Femur (tissue), 1 donor: ENCODE measurements at places on chromosomes 2 and 18.
A peak's percentile ranks its signal among the peaks of the same experiment; 100 is the strongest.

DNA sequence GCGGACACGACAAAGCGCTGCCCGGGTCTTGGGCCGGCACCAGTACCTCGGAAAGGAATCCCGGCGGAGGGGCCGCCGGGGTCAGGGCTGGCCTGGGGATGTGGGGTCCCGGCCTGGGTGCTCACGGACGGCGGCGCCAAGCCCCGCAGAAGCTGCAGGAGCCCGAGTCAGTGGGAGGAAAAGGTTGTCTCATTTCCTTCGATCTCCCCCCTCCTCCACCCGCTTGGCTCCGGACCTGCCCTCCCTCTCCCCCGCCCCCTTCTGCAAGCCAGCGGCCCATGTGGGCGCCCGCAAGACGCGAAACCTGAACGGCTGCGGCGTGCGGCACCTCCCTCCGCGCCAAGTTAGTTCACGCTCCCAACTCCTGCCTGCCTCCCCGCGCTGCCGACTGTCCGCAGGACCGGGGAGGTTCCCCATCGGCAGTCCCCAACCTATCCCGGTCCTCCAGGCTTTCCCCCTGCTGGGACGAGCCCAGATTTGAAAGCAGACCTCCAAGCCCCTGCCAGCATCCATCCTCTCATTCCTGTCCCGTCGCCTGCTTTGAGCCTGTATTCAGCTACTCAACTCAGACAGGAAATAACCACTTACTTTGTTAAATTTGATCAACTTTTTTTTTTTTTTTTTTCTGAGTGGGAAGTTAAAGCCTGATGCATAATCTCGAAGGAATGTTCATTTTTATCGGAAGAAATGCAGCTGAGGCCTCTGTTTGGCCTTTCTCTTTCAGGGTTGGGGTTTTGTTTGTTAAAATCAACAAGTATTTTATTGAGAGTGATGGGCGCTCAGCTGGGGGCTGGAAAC is at the start of gene EVA1A:
TSS of gene EVA1A (minus strand) at position 172 of the 798 bp plus-strand sequence. CDS start 42,799 bp downstream, outside the sequence.
- DNase-seq, result peak; percentile 83

DNA sequence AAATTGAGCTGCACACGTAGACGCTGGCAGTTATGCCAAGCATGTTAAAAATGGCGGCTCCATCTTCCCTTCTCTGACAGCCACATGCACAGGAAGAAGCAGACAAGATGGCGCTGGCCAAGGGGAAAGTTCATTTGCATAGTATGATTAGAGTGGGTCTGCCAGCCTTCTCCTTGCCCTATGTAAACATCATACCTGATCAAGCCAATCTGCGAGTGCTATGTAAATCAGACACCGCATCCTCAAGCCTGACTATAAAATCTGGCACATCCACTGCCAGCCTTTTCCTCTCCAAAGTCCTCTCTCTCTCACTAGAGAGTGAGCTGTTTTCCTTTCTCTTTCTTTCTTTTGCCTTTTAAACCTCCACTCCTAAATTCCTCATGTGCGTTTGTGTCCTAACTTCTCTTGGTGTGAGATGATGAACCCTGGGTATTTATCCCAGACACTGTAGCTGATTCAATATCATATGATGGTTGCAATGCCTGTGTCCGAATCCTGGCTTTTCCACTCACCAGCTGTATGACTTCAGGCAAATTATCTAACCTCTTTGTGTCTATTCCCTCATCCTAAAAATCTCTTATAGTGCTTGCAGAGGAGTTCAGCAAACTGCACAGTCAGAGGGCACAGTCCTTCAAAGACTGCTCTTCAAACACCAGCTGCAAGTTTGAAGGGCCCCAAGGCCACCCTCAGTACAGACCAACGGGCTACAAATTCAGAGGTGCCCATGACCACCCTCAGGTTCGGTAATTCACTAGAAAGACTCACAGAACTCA is 39.3 kb upstream of the ITSN2 start:
- DNase-seq, result no peak

- DNase-seq, result no peak
Observed at GRCh38 chr2:232406556-232407310, at the start of gene ALPG. Gene ALPG, plus strand, starts transcription at chr2:232406844. Its CDS starts 51 bp downstream, at chr2:232406895.

- no peak for DNase-seq
Observed at GRCh38 chr2:44940049-44940494, 1.4 kb upstream of the SIX3 start.

GRCh38 chr2:26472821-26473655 is 4.9 kb downstream of the OTOF start:
- no peak for DNase-seq

GRCh38 chr2:111049792-111050640 is 70.7 kb upstream of the BCL2L11 start:
- no peak for DNase-seq

- no peak for DNase-seq
Observed at GRCh38 chr18:48123324-48123723, 192.9 kb upstream of the SMAD2 start.

- DNase-seq, result no peak
Observed at GRCh38 chr2:196336715-196337114, 165.3 kb upstream of the STK17B start.

DNA sequence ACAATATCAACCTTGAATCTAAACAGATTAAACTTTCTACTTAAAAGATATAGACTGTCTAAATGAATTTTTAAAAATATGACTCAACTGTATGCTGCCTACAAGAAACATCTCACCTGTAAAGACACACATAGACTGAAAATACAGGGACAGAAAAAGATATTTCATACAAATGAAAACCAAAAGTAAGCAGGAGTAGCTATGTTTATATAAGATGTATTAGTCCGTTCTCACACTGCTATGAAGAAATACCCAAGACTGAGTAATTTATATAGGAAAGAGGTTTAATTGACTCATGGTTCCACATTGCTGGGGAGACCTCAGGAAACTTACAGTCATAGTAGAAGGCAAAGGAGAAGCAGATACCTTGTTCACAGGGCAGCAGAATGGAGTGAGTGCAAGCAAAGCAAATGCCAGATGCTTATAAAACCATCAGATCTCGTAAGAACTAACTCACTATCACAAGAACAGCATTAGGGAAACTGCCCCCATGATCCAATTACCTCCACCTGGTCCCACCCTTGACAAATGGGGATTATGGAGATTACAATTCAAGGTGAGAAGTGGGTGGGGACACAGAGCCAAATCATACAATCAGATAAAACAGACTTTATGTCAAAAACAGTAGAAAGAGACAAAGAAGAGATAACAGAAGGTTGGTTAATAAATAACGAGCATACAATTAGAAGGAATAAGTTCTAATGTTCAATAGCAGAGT is 214.4 kb upstream of the SLC39A10 start:
- DNase-seq, result no peak

DNA sequence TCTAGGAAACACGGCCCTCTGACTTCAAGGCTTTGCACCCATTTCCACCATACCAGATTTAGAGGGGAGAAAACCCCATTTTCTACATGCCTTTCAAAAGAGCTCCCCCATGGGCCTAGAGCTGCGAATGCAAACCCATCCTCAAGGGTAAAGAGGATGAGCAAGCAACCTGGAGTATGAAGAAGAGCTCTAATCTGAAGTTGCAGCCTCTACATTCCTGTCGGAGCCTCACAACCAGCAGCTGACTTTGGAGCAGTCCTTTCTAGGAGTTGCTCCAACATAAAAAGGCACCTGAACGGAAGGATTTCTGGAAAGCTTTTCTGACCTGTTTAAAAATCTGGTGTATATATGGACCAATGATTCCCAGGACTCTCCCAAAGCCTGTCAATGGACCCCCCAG is 81.4 kb upstream of the POMC start:
- no peak for DNase-seq

- DNase-seq, result no peak
Observed at GRCh38 chr18:60555625-60556024, 183.1 kb upstream of the MC4R start.

- DNase-seq, result no peak
Observed at GRCh38 chr2:112493048-112493447, 11.1 kb downstream of the TTL start.

DNA sequence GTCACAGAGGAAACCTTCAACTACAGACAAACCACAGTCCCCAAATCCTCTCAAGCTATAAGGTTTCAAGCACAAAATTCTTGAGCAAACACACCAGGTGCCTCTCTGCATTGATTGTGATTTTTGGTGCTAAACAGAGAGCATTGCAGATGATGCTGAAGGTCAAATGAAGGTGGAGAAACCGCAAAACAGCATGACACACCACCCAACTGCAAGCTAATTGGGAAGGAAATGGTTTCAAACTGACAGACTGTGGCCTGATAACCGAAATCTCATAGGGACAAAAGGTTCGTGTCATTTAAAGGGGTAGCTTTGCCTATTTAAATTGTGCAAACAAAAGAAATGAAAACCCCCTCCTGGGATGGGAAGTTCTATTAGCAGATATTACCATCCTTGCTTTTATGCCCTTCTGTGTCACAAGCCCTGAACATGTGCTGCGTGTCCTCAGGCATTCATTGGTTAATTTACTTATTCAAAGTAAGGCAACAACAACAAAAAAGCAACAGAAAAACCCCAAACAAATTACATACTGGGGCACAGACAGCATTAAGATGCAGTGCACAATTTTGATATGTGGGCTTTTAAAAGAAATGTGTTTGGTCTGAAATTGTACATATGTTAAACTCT is 154.9 kb downstream of the AQP4 start:
- DNase-seq, result no peak
